ENCODE measurements at places on chromosomes 1 and 21.

- DNase-seq: no peak
These were observed 85.7 kb downstream of the KCNN3 start for GRCh38 chr1:154784416-154784815.

- DNase-seq: no peak
These were observed 6.1 kb downstream of the B3GALT6 start for GRCh38 chr1:1237874-1238701.

DNA sequence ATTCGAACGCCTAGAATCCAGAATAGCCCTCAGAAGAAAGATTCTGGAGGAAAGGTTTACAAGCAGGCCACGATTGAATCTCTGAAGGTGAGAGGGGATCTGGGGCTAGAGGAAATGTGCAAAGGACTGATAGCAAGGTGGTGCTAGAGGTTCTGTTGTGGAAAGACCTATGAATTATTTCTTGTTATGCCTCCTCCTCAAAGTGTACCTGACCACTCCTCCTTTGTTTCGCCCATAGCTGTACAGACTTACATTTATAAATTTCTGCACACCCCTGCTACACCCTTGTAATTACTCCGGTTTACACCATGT lies 986 bp downstream of the TCEANC2 start:
- no peak for DNase-seq

DNA sequence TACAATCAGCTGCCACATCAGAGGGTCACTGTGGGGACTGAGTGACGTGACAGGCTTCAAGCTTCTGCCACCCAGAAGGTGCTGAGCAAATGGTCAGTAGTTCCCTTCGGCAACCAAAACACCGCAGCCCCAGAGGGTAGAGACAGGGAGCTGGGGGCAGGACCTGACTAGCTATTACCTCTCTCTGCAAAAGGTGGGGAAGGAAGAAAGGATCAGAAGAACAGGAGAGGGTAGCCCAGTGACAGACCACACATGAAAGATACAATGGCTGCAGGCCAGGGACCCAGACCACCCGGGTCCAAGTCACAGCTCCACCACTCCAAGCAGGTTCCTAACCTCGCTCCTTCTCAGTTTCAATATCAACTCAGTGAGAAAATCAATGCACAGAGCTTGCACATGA lies 377.1 kb downstream of the NPHP4 start:
- no peak for DNase-seq

GRCh38 chr21:36780861-36781260 lies 81.9 kb downstream of the SIM2 start:
- no peak for DNase-seq
